ENCODE measurements at places on chromosomes 16 and 17.
A peak's percentile ranks its signal among the peaks of the same experiment; 100 is the strongest.

DNA sequence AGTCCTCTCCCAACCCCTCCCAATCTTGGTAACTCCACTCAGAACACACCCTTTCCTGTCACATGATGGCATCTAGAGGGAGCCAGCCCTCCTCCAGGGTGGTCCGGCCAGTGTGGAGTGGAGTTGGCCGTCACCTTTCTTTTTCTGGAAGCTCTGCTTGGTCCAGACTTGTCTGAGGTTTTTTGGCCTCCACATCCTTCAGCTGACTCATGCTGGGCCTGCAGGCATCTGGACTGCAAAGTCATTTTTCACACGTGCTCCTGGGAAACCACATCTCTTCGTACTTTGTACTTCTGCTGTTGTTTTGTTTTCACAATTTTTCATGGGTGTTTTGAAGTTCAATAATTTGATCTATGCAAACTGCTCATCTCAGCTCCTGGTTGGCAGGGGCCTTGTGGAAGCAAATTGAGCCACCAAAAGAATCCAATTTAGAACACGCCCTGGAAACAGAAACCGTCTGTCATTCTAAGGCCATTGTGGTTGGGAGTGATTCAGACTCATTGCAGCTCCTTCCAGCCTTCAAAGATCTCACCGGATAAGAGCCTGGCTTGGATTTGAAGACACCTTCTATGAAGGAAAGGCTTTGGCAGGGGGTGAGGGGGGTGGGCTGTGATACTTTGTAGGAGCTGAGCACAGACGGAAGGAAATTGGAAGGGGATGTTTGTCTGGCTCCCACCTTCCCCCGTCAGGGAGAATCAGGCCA lies 42.4 kb upstream of the NF1 start:
- DNase-seq = peak; percentile 63

GRCh38 chr16:27851586-27851985 lies 211.9 kb downstream of the GSG1L start:
- no peak for DNase-seq

- peak; percentile 12 for DNase-seq
These were observed 1.7 kb downstream of the MYOCD start for GRCh38 chr17:12667299-12667958.

DNA sequence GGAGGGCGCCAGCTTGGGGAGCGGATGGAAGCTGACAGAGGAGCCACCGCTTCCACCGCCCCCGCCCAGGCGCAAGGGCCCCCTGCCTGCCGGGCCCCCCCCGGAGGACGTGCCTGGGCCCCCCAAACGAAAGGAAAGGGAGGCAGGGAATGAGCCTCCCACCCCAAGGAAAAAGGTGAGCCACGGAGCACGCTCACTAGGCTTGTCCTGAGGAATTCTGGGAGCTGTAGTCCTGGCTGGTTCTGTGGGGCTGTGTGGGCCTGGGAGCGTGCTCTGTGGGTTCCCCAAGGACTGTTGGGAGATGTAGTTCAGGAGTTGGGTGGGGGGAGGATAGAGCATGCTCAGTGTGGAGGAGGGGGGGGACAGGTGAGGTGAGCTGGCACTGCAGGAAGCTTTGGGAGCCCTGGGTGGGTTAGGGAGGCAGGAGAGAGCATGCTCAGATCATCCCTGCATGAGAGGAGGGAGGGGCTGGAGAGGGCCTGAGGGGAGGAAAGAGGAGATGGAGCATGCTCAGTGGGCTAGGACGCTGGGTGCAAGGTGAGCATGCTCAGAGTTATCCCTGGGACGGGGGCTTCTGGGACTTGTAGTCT lies 4.5 kb downstream of the FBXL19 start:
- peak; percentile 60 for DNase-seq

DNA sequence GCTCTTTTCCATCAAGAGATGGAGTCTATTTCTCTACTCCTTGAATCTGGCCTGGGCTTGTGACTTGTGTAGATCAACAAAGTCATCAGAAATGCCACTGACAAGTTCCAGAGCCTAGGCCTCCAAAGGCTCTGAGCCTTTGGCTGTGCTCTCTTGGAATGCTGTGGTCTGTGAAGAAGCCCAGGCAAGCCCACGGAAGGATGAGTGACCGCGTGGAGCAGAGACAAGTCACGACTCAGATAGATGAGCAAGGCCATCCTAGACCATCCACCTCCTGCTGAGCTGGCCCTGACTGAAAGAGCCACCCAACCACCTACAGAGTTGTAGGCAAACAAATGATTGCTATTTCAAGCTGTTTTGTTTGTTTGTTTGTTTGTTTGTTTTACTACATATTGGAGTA lies 11.6 kb upstream of the ICAM2 start:
- DNase-seq = no peak

DNA sequence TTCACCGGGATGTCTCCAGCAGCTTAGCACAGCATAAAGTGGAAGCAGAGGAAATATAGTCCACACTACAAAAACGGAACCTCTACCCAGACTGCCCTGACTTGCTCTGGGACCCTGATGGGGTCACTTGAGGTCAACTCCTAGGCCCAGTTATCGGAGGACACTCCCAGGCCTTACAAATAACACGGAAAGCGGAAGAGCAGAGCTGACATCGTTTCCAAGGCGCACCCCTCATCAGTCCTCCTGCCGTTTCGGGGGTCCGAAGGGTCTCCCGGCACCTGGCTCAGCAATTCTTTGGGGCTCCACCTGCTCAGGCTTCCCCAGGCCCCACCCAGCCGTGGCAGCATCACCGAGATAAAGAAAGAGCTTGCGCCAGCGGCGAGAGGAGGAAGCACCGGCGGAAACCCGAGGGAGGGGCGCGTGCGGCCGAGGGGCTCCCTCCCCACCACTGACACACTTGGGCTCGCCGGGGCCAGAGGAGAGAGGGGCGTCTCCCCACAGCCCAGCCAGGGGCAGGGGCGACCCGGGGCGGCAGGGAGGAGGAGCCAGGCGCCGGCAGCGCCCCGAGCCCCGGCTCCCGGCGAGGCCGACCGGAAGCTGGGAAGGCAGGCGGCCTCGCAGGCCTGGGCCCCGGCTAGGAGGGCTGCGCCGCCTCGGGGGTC lies 727 bp downstream of the CORO7 start:
- DNase-seq = no peak

GRCh38 chr17:76935331-76935730 lies 67.1 kb downstream of the MGAT5B start:
- DNase-seq = no peak

- DNase-seq = no peak
These were observed 41.9 kb upstream of the ENDOV start for GRCh38 chr17:80372922-80373570.

DNA sequence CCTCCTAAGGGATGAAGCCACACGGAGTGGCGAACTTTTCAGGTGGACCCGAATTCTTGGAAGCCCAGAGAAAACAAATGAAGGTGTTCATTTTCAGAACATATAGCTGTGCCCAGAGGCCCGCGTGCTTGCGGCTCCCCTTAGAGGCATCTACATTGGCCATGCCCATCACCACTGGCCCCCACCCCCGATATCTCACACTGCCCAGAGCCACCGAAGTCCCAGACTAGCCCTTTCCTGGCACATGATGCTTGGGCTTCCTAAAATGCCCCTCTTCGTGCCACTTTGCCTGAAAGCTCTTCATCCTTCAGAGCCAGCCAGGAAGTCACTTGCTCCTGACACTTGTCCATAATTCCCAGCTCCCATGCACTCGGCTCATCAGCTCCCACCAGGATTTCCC lies 2.1 kb upstream of the HEXIM1 start:
- no peak for DNase-seq

- DNase-seq = no peak
These were observed 7.8 kb downstream of the ZFHX3 start for GRCh38 chr16:73040136-73040535.

DNA sequence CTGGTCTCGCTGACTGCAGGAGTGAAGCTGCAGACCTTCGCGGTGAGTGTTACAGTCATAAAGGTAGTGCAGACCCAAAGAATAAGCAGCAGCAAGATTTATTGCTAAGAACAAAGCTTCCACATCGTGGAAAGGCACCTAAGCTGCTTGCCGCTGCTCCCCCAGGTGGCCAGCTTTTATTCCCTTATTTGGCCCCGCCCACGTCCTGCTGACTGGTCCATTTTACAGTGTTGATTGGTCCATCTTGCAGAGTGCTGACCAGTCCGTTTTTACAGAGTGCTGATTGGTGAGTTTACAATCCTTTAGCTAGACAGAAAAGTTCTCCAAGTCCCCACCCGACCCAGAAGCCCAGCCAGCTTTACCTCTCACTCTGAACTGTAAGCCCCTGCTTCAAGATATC lies 227.8 kb downstream of the ABCC12 start:
- DNase-seq = no peak

- no peak for DNase-seq
These were observed 84.4 kb upstream of the XYLT1 start for GRCh38 chr16:17555176-17555575.

GRCh38 chr17:76635039-76635438 lies 8.5 kb downstream of the ST6GALNAC1 start:
- no peak for DNase-seq

DNA sequence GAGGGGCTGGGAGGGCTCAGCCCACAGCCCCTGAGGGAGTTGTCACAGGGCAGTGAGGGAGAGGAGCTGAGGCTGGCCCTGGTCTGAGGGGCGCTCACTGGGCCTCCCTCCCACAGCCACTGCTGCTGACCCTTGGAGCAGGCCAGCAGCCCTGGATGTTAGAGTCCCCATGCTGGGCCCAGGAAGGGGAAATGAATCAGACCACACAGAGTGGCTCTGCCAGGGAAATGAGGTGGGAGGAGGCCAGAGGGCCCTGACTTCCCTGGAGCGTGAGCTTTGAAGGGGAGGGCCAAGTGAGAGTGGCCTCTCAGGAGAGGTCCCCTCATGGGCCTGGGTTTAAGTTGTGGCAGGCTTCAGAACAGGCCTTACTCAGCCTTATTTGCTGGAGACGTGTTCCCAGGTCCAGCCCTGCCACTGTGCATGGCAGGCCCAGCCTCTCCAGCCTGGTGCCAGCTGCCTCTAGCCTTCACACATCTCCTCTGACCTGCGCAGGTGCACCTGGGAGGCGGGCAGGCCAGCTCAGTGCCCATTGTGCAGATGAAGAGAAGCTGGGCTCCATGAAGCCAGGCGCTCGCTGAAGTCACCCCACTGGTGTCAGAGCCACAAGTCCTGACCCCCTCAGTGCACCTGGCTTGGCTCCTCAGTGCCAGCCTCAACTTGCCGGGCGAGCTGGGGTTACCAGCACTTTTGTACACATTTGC lies 15.4 kb downstream of the GPT2 start:
- no peak for DNase-seq

- no peak for DNase-seq
These were observed 426.7 kb upstream of the SALL1 start for GRCh38 chr16:51577621-51578303.

GRCh38 chr17:38561416-38562214 lies 44.1 kb downstream of the SRCIN1 start:
- no peak for DNase-seq

DNA sequence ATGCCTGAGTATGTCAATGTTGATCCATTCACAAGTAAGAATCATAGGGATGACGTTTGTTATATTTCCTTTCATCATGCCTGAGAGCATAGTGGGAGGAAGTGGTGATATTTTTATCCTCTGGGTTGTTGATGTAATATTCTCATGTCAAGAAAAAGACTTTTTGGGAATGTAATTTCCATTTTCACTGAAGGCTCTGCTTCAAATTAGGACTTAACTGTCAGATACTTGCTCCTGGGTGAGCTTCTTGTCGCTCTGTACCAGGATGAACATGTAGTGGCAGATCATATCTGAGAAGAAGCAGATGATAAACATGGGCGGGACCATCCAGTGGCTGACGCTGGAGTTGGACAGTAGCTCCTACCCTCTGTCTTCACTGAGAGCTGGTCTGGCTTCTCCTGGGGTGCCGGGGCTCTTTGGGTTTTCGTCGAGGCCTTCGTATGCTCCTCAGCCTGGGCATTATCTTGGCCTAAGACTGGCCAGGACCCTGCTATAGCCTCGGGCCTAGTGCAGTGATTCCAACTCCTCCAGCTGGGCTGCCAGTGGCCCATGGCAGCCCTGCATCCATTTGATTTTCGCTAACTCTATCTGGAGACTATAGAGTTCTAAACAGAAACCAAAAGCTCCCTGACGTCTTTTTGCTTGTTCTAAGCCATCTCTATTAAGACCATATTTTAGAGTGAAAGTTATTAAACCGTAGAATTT lies 19.7 kb downstream of the CYB5B start:
- no peak for DNase-seq

DNA sequence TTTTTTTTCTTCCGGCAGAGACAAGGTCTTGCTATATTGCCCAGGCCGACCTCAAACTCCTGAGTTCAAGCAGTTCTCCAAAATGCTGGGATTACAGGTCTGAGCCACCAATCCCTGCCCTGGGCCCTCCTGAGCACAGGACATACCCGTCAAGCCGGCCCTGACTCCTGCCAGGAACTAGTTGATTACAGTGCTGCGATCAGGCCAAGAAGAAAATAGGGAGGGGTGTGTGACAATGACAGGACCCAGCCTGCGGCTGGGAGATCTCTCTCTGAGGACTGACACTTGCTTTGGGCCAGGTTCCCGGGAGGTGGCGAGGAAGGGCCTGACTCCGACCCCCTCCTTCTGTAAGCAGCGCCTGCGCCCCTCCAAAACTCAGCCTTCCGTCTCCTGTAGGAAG lies 276.6 kb downstream of the MRTFB start:
- DNase-seq = no peak

DNA sequence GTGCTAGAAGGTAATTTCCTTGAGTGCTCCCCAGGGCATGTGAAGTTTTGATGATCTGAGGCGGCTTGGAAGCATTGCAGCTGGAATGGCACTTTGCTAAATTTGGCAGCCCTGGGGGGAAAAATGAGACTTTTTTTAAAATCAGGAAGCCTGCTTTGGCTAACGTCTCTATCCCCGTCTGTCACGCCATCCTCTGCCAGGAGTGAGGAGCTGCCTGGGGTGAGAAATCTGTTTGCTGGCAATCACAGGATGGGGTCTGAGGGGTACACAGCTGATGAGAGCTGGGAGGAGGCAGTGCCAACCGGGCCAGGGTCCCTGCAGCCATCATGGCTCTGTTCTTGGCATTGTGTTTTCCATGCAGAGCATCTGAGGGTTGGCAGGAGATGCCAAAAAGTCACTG lies 2.0 kb downstream of the ABCC12 start:
- DNase-seq = no peak

DNA sequence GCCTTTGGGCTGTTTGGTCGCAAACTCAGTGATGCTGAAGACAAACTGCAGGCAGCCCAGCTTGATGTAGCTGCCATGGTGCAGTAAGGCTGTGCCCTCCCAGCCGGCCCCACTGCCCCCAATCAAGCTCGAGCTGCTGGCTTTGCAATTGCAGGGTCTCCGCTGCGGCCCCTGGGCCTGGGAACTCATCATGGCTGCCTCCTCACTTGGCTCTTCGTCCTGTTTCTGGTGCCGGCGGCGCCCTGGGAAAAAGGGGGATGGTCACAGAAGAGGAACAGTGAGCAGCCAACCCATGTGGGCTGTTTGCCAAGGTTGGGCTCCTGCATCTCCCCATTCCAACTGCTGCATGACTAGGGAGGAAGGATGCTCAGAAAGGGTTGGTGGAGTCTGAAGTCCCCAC lies 3.4 kb upstream of the DHRS13 start:
- DNase-seq = no peak

- no peak for DNase-seq
These were observed 559.8 kb downstream of the WWOX start for GRCh38 chr16:78659216-78659615.

DNA sequence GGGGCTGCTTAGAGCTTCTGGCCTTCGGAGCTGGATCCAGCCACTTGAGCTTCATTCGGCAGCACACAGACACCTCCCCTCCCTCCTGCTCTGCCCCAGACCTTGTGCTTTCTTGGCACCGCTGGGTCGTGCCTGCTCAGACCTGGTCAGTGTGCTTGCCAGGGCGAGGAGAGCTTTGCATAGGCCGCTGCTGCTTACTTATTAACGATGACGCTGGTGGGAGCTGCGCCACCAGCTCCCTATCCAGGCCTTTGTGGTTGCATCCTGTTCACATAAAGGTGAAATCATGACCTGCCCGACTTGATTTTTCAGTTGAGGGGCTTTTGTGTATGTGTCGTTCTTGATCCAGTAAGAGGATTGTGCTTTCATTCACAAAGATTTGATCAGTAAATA lies 101.1 kb downstream of the MSI2 start:
- no peak for DNase-seq
